H7 (cell line): ENCODE measurements at places on chromosomes 2 and 18.
A peak's percentile ranks its signal among the peaks of the same experiment; 100 is the strongest.

DNA sequence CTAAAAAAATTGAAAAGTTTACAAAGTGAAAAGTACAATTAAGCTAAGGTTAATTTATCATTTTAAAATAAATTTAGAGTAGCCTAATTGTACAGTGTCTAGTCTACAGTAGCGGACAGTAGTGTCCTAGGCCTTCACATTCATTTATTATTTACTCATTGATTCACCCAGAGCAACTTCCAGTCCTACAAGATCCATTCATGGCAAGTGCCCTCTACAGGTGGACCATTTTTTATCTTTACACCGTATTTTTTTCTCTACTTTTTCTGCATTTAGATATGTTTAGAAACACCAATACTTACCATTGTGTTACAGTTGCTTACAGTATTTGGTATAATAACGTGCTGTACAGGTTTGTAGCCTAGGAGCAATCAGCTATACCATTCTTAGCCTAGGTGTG lies 84.1 kb downstream of the TSN start:
- no peak for DNase-seq

- no peak for DNase-seq
Observed at GRCh38 chr2:20604401-20604911, 46.4 kb downstream of the HS1BP3 start.

DNA sequence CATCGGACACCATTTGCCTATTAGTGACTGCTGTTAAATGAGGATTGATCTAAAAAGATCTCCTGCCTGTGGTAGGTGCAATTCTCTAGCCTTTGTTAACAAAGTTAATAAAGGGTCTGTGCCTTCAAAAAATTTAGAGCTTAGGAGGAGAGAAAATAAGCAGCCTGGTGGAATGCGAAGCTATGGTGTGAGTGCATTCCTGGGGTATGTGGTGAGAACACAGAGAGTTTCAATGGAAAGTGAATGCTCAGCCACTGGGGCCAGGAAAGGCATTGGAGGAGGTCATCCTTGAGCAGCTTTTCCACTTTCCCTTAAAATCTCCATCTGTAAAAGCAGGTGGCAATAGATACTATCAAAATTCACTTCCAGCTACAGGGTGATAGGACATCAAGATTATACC lies 331.2 kb upstream of the LRATD1 start:
- peak; percentile 2 for DNase-seq

GRCh38 chr2:176665086-176665485 lies 395.8 kb downstream of the MTX2 start:
- no peak for DNase-seq

DNA sequence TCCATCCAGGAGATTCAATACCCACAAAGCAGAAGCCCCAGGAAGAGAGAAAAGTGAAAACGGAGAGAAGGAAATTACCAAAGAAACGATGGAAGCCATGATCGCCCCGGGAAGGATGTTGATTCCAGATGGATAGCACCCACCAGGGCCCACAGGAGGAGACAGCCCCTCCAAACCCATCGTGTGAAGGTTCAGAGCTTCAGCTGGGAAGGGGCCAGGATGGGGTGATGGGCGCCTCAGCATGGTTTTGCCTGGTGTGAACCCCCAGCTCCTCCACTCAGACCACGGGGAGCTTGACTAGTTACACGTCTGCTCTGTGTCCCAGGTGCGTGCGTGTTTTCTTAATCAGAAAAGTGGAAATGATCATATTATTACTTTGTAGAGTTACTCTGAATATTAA lies 264.5 kb downstream of the EIPR1 start:
- DNase-seq, result no peak

DNA sequence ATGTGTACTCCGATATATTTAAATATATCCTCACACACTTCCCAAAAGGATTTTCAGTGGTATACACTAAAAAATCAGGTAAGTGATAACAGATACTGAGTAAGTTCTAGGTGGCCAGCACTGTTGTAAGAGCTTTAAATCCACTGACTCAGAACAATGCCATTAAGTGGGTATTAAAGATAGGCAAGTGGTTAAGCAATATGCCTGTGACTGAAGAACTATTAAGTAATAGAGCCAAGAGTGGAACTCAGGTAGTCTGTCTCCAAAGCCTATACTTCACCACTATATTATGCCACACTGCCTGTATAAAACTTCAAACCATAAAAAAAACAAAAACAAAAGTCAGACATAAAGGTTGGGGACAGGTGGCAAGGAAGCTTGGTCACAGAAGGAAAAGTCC lies 37.2 kb downstream of the THUMPD2 start:
- no peak for DNase-seq

DNA sequence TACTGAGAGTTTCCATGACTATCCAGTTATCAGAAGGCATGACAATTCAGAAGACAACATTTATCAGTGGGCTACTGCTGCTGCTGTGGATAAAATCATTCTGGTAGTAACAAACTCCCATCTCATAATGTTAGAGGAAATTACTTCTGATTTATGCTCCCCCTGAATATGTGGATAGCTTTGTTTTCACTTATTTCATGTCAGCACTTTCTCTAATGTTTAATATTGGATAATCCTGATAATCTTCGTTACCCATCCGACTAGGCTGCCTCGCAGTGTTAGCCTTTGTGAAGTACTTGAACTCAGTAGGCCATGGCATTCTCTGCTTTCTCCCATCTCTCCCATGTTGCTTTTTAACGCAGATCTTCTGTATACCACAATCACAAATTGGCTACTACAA lies 28.4 kb downstream of the COX7A2L start:
- DNase-seq, result no peak

- DNase-seq, result no peak
Observed at GRCh38 chr18:5253910-5254309, 41.6 kb downstream of the ZBTB14 start.

DNA sequence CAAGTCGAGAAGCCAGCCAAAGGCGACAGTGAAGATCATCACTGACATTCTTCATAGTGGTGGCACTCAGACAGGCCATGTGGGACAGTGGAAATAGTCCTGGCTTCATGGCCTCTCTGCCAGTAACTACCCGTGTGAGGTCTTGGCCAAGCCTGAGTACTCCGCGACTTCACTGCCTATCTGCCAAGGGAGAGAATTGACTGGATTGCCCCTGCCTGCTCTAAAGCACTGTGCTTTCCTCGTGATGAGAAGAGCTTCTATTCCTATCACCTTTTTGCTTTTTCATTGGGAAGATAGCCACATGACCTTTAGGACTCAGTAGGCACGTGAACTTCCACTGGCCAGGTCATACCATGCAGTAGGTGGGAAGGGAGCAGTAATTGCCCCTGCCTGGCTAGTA lies 239.3 kb downstream of the HAUS1 start:
- DNase-seq, result no peak

GRCh38 chr2:37875403-37875906 lies 49.6 kb upstream of the RMDN2 start:
- no peak for DNase-seq

- no peak for DNase-seq
Observed at GRCh38 chr2:221228214-221228769, 343.8 kb downstream of the EPHA4 start.

- no peak for DNase-seq
Observed at GRCh38 chr18:29154758-29155725, 978.1 kb upstream of the CDH2 start.

DNA sequence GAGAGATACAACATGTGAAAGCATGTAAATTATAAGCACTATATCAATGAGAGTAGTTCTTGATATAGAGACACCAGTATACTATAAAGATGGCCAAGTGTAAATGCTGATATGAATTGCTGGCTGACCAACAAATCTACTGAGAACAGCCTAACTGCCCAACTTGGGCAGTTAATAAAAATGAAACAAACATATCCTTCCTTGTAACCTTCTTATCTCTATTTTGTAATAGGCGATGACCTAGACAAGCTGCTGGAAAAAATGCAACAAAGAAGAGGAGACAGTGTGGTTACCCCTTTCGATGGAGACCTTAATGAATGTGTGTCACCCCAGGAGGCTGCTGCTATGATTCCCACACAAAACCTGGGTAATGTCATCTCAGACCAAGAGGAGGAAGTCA lies 148.7 kb downstream of the ESCO1 start:
- DNase-seq, result no peak

- no peak for DNase-seq
Observed at GRCh38 chr2:55141572-55142413, 90.3 kb downstream of the CLHC1 start.

DNA sequence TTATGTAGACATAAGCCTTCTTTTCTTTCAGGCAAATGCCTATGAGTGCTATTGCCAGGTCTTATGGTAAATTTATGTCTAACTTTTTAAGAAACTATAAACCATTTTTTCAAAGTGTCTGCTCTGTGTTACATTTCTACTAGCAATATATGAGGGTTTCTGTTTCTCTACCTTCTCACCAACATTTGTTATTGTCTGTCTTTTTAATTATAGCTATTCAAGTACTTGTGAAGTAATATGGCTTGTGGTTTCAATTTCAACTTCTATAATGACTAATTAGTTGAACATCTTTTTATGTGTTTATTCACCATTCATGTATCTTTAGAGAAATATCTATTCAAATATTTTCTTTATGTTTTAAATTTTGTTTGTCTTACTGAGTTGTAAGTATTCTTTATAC lies 213.1 kb upstream of the MC4R start:
- DNase-seq, result no peak

DNA sequence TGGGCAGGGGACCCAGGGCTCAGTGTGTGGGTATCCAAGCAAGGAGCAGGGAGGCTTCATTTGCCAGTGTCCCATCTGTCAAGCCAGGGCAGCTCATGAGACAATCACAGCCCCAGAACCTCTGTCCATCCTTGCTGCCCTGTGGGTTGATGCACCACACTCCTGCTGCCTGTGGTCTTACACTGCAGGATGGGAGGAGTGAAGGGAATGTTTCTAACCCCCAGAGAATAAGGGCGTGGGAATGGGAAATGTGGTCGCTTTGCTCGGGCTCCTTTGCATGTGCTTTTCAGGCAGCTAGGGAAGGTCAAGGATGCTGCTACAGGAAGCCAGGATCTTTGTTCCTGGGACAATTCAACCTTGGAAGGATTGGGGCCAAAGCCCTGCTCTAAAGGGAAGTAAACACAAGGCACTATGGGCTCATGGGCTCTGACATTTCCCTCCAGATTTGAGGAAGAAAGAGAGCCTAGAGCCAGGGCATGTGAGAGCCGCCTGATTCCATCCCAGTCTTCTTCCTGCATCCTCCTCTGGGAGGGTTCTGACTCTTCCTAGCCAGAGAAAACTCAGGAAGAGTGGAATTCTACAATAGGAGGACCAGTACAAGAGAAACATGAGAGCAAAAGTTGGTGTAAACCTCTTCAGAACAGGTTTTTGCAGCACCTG lies 18.8 kb upstream of the MAP3K20 start:
- DNase-seq, result no peak

DNA sequence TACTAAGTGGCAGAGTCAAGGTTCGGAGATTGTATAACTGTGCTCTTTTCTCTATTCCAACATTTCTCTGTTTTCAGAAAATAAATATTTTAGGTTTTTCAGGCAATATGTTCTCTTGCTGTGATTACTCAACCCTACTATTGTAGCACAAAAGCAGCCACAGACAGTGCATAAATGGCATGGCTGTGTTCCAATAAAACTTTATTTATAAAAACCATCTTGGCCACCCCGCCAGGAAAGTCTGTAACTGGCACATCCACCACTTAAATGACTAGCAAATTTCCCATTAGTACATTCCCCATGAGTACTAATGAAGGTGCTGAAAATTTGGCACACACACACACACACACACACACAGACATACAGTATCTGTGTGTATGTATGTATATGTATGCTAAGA lies 30.8 kb upstream of the PARD3B start:
- DNase-seq, result no peak

DNA sequence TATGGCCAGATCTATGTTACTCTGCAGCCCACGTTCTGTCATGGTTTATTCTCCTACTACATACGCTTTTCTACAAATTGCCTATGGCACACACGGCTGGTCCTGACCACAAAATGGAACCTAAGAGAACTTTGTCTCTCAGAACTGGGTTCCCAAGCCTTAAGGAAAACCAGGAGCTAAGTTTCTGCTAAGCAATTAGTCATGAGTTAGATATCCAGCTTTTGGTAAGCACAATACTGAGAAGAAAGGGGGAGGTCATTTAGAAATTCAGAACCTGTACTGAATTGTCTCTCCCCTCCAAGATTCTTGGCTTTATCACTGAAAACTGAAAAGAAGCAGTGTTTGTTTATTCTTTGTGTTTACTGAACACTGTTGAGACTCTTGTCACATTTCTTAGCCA lies 283.5 kb upstream of the TANK start:
- no peak for DNase-seq

- DNase-seq, result peak; percentile 1
Observed at GRCh38 chr2:153622285-153622684, 143.7 kb upstream of the RPRM start.

DNA sequence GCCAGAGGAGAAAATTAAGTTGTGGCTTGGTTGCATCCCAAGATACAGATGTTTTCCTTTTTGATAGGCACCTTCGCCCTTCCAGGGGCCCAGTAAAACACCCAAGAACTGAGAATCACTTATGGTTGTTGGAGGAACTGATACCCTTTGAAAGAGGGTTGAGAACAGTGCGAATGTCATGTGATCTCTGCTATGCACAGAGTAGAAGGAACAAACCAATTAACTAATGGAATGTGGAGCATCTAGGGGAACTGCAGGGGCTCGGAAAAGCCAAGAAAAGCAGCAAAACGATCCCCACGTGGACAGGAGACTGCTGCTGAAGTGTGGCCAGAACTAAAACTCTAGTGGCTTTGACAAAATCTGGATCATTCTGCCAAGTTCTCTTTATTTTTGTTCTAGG lies 58.8 kb downstream of the APOB start:
- no peak for DNase-seq

DNA sequence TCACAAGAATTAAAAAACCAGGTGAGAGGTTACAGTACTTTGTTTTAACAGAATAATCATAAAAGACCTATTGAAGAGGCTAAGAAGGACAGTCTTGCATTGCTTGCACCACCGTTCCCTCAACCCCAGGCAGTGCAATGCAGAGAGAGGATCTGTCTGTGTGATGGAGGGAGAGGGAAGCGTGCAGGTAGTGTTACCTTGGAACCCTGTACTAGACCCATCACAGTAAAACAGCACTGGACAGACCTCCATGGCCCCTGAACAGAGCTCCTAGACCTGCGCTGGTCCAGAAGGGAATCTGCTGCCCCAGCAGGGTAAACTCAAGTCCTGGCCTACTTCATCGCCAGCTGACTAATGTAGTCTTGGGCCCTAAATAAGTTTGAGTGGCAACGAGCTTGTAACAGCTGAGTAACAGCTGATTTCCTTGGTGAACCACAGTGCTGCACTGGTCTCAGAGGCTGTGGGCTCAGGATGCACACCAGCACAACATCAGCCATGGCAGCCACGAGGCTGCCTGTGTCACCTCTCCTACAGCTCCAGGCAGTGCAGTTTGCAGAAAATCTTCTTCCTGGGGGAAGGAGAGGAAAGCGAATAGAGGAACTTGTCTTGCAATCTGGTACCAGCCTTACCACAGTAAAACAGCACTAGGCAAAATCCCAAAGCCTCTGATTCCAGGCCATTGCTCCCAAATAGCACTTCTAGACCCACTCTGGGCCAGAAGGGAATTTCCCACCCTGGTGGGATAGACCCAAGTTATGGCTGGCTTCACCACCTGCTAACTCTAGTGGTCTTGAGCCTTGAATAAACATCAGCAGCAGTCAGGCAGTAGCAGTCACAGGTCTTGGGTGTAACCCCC lies 417.2 kb downstream of the CDH7 start:
- DNase-seq, result no peak
